ENCODE measurements at places on chromosomes 7 and 10.

- peak; percentile 89 for DNase-seq
Observed at GRCh38 chr10:69716711-69717560, 84.8 kb upstream of the COL13A1 start.

DNA sequence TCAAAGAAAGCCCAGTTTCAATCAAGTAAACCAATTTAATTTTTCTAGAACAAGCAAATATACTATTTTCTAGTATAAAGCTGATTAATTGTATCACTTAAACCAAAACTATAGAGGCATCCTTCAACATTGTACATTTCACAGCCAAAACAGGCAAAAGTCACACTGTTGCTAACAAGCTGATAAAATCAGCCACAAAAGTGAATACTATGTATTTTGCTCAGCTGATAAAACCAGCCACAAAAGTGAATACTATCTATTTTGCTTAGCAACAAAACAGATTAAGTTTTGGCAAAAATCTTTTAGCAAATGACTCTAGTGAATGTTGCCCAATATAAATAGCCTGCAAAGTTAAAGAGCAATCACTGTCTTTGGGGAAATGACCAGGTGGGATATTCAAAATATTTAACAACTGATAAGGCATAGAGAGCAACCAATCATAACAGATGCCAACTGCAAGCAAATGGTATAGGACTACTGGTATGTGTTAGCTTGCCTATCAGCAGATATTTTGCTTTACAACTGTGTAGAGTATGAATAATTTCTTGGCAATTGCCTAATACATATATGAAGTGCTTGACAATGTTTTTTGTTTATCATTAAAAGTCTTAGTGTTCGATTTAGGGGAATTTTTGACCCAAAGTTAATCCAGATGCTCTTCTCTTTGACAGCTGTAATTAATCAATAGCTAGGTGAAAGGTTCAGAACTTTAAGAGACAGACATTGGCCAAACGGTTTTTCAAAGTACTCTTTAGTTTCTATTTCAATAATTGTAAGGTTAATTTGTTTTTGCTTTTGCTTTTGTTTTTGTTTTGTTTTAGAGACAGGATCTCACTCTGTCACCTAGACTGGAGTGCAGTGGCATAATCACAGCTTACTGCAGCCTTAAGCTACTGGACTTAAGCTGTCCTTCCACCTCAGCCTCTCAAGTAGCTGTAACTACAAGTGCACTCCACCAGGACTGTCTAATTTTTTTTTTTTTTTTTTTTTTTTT is 44.4 kb upstream of the SP4 start:
- no peak for DNase-seq

DNA sequence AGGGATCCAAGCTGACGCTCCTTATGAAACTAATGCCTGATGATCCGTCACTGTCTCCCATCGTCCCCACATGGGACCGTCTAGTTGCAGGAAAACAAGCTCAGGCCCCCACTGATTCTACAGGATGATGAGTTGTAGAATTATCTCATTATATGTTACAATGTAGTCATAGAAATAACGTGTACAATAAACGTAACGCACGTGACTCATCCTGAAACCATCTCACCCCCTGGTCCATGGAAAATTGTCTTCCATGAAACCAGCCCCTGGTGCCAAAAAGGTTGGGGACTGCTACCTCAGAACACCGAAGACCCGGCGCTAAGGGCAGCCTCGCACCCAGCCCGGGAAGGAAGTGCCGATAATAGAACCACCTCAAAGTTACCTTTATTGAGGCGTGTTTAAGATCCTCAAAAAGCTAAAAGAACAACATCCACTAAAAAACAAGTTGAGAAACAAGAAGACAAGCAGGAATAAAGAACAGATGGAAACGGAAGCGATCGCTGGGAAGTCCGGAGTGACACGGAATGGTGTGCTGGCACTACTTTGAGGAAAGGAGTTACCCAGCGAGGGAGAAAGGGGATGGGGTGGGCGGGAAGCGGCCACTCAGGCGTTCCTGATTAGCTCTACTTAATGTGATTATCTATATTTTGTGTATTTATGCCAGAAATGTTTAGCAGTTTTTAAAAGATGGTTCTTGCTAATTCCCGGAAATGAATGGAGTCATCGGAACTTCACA is 50.1 kb upstream of the PRKAR1B start:
- no peak for DNase-seq

GRCh38 chr7:29375641-29376562 is 181.3 kb downstream of the CHN2 start:
- no peak for DNase-seq

GRCh38 chr10:23073527-23073926 is 21.9 kb upstream of the MSRB2 start:
- no peak for DNase-seq

- DNase-seq: peak; percentile 59
Observed at GRCh38 chr7:98418636-98419315, 17.9 kb upstream of the BAIAP2L1 start.

DNA sequence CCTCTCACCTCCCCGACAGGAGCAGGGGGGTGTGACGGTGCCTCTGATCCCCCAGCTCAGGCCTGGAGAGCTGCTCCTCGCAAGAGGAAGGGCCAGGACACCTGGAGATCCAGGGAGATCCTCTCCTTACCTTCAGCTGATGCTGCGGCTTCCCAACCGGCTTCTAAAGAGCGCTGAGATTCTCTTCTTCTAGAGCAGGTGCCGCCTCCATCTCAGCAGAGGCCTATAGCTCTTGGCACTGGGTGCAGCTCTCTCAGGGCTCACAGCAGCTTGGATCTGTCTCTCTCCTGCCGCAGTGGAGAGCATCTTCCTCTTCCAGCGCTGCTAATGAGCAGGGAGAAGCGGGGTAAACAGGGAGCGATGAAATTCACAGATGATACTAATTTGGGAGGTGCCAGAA is 189.6 kb upstream of the PLXNA4 start:
- DNase-seq: no peak

DNA sequence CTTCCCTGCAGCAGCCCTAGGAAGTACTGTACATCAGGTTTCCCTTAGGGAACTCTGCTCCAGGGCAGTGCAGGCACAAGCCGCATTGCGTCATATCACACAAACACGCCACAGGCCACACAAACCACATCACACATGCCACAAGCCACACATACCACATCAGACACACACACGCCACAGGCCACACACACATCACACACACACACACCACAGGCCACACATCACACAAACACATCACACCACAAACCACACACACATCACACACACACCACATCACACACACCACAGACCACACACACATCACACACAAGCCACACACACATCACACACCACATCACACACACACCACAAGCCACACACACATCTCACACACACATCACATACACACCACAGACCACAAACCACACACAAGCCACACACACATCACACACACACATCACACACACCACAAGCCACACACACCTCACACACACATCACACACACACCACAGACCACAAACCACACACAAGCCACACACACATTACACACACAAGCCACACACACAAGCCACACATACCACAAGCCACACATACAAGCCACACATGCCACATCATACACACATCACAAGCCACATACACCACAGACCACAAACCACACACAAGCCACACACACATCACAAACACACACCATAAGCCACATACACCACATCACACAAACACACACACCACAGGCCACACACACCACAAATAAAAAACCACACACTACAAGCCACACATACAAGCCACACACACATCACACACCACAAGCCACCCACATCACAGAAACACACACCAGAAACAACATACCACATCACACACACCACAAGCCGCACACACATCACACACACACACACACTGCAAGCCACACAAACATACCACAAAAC is 53.4 kb downstream of the TMEM209 start:
- peak; percentile 79 for DNase-seq

DNA sequence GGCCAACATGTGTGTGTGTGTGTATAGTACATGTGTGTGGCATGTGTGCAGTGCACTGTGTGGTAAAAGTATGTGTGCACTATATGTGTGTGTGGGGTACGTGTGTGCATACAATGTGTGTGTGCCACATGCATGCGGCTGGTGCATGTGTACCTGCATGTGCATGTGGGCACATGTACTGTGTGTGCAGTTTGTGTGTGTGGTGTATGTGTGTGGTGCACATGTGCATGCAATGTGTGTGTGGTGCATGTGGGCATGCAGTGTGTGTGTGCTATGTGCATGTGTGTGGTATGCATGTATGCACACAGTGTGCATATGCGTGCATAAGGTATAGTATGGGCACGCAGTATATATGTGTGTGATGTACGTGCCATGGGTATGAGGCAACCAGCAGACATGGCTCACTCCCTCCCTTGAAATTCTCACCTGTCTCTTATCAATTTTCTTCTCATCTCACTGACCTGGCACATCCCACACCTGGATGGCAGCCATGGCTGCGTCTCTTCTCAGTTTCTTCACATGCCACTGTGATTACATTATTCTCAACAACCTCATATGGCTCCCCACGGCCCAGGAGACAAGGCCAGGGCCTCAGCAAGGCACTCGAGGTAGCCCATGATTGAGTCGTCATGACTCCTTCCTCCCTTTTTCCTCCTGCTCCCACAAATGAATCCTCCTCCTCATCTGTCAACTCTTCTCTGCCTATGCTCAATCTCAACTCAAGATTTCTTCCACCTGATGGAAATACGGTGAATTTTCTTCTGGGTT is 57.0 kb downstream of the NUDCD3 start:
- no peak for DNase-seq

DNA sequence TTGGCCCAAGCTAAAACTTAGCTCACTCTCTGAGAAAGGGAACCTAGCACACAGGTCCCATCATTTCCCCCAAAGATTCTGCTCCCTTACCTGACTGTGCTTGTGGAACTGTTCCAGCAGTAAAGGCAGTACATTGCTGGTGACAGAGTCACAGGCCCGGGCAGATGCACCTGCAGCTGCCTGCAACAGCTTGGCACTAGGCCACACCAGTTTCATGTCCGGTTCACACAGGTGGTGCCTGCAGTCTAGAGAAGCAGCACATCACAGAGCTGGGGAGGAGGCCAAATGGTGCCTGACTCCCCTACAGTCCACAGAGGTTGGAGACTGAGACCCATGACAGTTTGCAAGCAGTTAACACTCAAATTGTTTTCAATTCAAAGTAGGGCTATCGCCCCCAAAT is 22.2 kb downstream of the ZDHHC16 start:
- no peak for DNase-seq

DNA sequence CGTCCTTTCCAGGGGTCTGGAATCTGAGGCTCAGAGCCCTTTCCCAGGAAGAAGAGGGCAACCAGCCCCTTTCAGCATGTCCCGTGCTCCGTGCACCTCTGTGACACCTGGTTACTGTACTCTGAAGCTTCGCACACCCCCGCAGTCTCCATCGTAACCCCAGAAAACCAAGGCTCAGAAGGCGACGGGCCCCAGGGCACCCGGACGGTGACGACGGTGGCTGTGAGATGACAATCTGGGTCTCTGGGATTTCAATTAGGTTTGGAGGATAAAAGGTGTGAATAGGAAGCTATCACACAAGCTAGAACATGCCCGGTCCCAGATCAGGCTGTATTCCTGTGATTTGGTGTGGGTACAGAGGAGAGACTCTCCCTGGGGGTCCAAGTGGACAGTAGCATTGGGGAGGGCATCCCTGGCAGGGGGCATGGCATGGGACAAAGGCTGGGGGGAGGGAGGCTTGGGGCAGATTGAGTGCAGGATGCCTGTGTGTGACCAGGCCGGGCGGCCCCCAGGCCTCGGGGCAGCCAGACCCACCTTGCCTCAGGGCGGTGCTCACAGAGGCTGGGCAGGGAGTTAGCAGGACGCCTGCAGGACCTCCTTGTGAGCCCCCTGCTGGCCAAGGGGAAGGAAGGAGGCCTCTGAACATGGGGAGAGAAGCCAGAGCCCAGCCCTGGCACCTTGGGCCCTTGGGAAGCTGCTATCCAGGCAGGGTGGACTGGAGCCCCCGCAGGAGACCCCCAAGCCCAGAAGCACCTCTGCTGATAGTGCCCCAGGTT is 23.4 kb upstream of the PSMG3 start:
- DNase-seq: no peak

DNA sequence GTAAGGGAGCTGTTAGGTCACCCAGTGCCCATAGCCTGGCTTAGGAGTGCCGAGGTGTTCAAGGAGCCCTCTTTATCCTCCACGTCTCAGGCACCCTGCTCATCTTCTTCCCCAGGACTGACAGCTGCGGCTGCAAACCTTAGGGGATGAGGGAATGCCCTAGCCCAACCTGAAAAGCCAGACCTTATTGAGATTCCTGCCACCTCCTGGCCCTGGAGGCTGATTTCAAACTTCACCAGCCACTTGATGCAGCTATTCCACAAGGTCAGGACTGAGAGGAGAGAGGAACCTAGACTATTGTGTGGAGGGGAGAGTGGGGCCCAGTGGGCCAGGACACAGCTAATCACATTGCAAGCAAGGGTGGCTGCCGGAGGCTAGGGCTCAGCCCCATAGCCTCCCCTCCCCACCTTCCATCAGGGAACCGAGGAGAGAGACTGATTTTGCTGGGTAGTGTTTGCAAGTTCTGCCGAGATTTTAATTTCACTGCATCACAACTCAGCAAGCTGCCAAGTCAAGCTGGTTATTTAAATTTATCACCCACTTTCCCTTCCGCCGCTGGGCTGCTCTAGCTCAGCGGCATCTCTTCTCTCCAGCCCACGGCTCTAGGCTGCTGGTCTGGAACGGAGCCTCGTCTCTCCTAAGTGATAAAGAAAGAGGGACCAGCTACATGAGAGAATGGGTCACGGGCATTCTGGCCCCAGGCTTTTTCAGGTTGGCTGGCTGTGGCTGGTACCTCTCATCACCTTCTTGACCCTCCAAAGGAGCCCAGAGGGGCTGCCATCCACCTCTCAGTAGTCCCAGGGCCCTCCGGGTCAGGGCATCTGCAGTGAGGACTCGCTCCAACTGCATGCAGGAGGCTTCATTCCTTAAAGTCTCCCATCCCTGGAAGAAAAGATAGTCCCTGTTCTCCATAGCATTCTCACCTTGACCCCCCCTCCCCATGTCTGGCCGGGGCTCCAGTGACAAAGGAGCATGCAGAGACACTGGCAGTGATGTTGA is 66.7 kb downstream of the PAX2 start:
- DNase-seq: no peak

DNA sequence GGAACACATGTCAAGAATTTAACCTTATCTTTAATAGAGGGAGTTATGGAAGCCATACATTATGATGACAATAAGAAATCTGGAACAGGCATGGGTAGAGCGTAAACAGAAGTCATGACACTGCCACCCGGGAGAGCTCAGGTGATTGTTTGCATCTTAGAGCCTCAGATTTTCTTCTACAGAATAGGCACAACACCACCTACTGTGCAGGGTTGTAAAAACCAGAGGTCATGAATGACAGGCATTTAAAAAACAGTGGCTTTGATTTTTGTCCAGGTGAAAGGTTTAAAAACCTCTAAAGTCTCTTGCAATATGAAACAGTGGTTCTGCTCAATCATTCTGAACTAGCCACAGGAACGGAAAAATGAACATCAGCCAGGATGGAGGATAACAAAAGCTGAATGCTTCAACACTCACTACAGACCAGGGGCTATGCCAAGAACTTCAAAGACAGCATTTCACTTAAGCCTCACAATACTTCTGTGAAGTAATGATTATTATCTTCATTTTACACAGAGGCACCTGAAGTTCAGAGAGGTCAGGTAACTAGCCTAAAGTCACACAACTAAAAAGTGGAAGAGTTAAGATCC is 123.8 kb downstream of the SLC25A13 start:
- DNase-seq: no peak

Data from activated CD8-positive, alpha-beta memory T cell treated with anti-CD3 and anti-CD28 coated beads, Interleukin-2, amount 50 U/mL, for 48 hours (primary cell).